NCI-H2081 (cell line): ENCODE measurements at places on chromosomes 11 and 22.

DNA sequence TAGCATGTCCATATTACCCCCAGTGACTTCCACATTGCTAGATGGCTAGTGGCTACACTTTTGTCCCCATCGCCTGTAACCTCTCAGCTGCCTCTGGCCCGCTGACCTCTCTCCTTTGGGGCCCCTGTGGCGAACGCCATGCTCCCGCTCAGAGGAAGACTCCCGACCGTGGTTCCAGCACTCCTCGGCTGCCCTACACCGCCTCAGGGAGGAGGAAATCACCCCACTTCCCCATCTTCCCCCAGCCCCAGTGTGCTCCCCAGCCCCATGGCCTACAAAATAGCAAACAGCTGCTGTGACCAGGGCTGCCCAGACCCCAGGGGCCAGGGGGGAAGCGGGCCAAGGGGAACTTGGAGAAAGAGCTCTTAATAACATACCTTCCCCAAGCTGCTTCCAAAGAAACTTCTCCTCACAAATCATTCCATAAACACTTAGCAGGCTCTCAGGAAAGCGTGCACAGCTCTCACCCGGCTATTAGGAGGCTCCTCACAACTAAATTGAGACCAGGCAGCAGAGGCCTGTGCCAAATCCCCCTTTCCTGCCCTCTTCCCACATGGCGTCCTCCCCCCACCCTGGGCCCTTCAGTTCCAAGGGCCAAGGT, 63.5 kb upstream of the WNT11 start:
- no peak for DNase-seq

DNA sequence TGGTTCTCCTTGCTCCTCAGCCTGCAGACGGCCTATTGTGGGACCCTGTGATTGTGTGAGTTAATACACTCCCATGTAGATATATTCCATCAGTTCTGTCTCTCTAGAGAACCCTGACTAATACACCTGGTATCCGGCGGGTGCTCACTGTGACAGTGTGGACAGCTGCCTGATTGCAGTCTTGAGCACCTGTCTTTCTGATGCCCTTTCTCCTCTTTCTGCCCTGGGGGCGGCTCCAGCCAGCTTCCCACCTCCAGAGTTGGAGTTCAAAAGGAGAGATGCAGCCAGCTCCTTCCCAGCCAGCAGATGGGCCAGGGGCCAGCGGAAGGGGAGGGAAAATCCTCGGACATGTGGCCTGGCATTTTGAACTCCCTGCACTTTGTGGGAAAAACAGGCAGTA, 15.0 kb downstream of the SMIM38 start:
- no peak for DNase-seq

- DNase-seq, result no peak
Observed at GRCh38 chr22:44440224-44441160, 57.5 kb downstream of the RTL6 start.

GRCh38 chr11:88206751-88207150, 31.5 kb upstream of the RAB38 start:
- DNase-seq, result no peak

DNA sequence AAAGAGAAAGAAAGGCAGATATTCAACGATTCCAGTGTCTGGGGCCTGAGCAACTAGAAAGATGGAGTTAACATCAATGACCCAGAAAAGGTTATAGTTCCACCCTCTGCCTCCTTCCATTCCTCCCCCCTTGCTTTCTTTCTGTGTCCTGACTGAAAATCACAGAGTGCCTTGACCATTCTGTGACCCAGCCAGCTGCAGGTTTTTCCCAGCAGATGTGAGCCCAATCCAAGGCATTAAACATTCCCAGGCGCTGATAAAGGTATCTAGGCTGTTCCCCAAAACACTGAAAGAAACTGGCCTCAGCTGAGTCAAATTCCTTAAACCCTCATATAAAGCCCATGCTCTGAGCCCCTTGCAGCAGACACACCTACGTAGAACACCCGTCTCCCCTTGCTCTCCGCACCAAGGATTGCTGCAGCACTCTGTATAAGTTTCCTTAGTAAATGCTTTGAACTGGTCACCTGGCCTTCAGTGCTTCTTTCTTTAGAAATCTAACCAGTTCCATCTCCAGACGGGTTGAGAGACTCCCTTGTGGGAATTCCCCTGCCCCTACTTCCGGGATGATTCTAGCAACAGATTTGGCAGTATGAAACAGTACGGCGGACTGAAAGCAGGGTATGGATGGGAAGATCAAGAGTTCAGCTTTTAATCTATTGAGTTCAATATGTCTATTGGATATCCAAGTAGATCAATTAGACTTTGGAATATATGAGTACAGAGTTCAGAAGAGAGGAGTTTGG, 48.8 kb upstream of the ZC3H12C start:
- no peak for DNase-seq

- no peak for DNase-seq
Observed at GRCh38 chr22:20530368-20531153, 23.2 kb downstream of the MED15 start.

GRCh38 chr22:17087498-17088131, 2.8 kb downstream of the IL17RA start:
- no peak for DNase-seq

DNA sequence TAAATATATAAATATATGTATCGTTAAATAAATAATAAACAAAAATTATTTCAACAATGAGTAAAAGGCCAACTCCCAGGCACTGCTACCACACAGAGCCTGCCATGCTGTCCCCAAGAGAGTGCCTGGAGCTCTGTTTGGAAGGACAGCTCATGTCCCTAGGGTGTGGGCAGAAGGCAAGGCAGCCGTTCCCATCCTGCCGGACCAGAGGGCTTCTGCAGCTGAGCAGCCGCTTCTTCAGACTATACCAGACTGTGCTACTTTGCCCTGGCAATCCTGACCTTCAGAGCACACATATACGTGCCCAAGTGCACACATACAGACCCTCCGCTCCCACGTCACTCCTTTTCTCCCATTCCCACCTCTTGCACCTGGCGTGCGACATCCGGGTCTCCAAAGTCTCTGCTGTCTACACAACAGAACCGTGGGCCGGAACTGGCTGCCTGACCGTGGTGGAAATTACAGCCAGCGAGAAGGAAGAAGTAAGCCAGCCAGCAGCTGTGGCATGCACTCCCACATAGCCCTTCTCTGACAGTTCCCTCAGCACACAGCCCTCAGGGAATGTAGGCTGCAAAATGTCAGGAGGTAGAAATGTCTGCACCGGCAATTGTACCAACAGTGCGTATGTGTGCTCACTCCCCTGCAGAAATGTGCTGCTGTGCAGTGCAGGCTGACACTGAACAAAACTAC, 24.0 kb downstream of the PAX6 start:
- DNase-seq, result no peak

DNA sequence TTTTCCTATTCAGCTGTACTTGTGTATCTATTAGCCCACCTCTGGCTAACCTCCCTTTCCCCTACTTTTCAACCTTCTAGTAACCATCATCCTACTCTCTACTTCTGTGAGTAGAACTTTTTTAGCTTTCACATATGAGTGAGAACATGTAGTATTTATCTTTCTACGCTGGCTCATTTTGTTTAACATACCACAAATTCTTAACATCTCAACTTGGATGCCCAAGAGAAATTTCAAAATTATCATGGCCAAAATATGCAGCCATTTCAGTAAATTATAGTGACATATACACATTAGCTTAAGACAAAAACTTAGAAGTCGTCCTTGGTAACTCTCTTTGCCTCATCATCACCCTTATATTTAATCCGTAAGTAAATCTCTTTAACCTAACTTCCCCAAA, 34.7 kb downstream of the LUZP2 start:
- DNase-seq, result no peak

DNA sequence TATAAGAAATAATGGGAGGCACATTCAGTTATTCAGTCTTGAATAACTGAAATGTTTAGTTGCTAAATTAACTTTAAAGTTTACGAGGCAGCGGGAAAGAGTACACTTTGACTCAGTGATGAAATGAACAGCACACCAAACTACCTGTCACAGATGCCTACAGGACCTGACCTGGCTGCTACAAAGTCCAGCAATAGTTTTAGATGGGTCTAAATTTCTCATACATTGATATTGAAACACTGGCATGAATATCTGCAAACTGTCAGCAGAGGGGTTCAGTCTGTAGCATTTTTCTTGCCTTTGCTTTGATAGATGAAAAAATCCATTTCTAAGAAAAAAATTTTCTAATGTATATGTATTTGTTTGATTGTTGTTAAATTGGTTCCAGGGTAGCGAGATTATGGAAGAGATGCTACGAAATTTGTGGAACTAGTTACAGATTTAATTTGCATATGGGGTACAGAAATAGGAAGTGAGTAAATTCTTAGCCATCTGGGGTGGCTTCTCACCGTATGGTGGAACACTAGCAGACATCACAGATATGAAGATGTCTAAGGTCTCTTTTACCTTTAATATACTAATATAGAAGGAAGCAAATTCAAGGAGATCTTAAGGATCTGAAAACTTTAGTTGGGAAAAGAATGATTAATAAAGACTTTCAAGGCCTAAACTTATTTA, 20.8 kb upstream of the GAB2 start:
- no peak for DNase-seq

DNA sequence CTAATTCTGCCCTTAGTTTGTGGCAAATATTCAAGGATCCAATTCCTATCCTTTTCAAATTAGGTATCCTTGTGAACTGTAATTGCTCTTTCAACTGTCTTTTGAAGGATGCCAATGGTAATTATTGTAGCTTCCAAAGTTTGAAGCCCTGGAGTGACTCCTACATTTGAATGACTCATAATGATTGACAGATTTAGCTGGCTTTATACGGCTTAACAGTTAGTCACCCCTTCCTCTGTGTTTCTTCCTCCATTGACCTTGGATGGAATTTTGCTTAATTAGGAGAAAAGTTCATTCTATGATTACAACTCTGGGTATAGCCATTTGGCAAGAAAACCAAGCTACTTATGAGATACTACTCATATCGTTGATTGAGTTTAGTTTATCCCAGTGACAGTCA, 639.3 kb upstream of the KIRREL3 start:
- DNase-seq, result no peak

DNA sequence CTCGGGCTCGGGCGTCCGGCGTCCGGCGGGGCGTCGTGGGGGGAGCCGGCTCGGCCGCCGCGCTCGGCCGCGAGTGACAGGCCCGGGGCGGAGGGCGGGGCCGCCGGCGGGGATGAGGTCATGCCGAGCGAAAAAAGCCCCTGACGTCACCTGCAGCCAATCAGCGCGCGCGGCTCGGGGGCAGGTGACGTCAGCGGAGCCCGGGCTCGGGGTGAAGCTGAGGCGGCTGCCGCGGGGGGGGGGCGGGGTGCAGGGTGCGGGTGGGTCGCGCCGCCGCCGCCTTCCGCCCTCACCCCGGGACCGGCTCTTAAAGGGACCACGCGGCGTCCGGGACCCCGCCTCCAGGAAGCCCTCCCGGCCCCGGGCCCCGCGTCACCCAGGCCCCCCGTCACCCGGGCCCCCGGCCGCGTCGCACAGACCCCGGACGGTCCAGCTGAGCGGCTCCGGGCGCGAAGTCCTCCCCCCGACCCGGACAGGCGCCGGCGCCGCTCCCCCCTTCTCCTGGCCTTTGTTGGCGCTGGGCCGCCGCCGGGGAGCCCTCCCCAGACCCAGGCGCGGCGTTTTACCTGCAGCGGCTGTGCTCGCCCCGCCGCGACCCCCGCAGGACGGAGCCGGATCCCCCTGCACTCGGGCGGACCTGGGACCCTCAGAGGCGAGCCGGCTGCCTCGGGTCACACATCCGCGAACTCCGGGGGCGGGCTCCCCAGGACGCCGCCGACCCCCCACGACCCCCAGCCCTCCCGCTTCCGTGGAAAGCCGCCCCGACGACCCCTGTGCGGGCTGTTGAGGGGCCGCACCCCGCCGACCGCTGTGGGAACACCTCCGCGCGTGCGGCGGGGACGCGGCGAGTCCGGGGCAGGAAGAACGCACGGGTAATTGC, at the start of gene DUSP8:
Gene DUSP8, minus strand, starts transcription at position 75 of the 880 bp plus-strand sequence. CDS start 6,445 bp downstream, outside the sequence.
- DNase-seq, result peak; percentile 91

DNA sequence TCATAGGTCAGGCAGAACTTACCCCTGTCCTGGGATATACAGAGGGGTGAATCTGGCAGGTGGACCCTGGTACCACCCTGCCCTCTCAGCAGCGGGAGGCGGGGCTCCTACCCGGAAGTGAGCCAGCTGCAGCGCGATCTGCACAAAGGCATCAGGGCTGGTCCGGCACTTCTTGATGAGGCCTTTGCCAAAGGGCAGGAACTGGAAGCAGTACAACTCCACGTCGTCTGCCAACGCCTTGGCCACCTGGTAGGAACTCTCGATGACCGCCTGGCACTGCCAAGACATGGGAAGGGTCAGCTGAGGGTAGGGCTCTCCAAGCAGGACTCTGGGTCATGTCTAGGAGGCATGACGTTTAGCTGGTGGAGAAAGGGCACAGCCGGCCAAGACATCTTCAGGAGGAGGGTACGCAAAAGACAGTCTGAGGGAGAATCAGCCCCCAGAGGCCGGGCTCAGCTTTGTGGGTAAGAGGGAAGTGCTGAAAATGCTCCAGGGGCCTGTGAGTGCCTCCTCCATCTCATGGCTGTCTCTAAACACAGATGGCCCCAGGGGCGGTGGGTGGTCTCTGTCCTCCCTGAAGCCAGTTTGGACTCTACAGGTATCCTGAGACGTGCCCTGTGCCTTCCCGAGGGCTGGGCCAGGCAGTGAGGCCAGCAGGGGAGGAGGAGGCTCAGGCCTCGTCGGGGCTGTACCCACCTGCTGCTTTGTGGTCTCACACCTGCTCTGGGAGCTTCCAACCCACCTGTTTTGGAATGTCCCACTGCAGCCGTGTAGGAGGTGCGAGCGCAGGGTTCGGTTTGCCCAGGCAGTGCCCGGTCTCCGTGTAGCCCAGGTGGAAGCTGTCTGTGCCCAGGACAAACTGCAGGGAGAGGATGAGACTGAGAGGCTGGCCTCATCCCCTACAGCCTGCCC, 6.7 kb downstream of the CPT1B start:
- no peak for DNase-seq

DNA sequence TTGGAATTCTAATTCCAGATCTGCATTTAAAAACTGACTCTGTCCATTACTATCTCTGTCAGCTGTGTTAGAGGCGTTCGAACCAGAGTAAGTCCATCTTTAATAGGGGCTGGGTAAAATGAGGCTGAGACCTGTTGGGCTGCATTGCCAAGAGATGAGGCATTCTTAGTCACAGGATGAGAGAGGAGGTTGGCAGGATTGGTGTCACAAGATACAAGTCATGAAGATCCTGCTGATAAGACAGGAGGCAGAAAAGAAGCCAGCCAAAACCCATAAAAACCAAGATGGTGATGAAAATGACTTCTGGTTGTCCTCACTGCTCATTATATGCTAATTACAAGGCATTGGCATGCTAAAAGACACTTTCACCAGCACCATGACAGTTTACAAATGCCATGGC, 356.3 kb upstream of the ISX start:
- no peak for DNase-seq

GRCh38 chr11:19605520-19606371, 106.9 kb upstream of the NAV2 start:
- no peak for DNase-seq

- DNase-seq, result no peak
Observed at GRCh38 chr11:46207270-46207669, 70.2 kb upstream of the CREB3L1 start.
